Stimulated activated CD4-positive, alpha-beta T cell treated with anti-CD3 and anti-CD28 coated beads, Interleukin-1b, Interleukin-23, amount 100 ng/mL, for 4 hours (primary cell): ENCODE measurements at places on chromosomes 1 and 21.

DNA sequence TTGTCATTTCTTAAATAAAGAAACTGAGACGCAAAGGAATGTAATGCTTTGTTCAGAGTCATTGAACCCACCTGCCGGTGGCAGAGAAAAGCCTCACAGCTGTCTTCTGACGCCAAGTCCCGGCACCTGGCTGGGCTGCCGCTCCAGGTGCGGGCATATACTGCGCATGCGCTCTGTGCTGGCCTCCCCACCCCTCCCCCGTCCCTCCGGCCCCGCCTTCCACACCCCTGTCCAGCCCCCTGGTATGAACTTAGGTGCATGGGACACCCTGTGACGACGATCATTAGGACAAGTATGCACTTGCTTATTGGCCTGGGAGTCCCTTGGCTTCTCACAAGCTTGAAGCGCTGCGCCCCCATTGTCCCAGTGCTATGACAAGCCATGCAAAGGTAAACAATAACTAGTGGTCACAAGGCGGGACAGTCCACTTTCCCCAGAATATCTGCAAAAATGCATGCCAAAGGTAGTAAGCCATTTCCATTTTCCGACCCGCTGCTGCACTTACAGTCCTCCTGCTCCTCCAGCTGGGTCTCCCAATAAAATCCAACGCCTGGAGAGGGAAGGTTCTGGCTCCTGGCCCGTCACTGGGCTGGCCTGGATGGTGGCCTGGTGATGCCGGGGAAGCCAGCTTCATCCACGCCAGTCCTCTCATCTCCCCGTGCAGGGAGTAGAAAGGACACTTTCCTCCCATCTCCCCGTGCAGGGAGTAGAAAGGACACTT lies 100.4 kb downstream of the PSMG1 start:
- DNase-seq, result no peak

DNA sequence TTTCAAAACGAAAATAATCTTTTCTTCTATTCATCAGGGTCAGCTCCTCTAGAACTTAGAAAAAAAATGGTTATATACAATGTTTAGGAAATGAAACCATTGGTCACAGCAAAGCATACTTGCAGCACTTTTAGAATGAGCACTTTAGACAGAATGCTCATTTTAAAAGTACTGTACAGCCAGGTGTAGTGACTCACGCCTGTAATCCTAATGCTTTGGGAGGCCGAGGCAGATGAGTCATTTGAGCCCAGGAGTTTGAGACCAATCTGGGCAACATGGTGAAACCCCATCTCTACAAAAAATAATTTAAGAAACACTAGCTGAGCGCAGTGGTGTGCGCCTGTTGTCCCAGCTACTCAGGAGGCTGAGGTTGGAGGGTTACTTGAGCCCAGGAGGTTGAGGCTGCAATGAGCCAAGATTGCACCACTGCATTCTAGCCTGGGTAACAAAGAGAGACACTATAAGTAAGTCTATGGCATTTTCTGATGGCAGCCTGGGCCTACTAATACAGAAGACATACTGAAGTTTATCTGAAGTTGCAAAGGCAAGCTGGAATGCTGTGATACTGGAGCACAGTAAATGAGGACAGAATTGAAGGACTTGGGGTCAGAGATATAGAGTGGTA lies 48.9 kb upstream of the ZNF326 start:
- no peak for DNase-seq

DNA sequence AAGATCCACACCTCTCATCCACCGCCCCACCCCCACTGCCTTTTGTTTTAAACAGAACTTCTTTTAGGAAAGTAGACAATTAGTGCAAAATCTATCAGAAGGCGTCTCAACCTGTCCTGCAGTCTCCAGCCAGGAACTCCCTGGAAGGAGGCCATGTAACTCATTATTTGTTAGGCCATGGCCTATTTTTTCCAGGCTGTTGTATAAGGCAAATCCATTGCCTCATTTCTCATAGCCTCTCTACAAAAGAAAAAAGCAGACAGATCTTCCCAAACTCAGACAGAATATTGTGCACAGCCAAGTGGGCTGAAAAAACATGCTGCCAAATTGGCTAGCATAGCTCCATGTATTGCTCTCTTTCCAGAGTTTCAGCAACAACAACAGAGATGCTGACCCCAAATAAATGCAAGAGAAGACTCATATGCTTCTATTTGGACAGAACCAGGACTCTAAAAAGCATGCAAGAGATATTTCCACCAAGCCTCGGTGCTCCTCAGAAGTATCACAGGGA lies 770.7 kb upstream of the CXADR start:
- DNase-seq, result no peak

- DNase-seq, result no peak
These were observed 44.0 kb downstream of the ATP6V1G3 start for GRCh38 chr1:198496216-198497143.

DNA sequence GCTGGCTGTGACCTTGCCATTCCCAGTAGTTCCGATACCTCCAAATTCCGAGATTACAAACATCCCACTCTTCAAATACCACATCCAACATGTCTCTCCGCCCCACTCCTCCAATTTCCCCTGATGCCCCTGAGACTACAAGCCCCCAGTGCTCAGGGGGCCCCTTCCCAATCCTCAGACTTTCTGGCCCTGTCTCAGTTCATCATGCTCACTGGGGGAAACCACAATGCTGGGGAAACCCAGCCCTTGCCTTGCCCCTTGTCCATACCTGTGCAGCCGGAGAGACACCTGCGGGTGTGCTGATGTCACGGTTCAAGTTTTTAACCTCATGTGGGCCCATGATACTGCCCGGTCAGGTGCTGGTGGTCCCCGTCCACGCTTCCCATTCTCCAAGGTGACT lies 226.6 kb downstream of the CAMTA1 start:
- DNase-seq, result no peak

DNA sequence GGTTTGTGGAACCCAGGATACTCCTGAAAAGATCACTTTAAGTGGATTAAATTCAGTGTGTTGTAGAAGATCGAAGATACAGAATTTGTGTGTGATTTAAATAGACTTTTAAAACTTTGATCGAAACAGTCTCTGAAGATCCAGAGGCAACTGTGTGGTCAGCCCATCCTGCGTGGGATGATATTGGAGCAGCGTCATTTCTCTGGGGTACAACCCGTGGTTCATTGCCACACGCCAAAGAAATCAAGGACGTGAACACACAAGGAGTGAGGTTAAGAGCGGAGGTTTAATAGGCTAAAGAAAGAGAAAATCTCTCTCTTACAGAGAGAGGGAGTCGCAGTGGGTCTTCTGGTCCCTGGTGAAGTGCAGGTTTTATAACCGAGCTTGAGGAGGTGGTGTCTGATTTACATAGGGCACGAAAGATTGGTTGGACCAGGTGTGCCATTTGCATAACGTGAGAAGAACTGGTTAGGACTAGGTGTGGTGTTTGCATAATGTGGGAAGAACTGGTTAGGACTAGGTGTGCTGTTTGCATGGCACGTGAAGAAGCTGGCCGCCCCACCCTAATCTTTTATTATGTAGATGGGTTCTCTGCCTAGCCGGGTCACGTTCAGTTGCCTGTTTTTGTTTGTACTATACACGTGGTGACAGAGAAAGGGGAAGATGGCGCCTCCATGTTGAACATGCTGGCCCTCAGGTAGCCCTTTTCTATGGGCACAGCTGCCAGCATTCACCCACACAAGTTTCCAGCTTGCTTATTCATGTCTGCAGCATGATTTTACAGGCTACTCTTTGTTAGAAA lies 82.3 kb downstream of the ADSS2 start:
- no peak for DNase-seq

- DNase-seq, result no peak
These were observed 65.6 kb upstream of the DAB1 start for GRCh38 chr1:57489358-57490036.

DNA sequence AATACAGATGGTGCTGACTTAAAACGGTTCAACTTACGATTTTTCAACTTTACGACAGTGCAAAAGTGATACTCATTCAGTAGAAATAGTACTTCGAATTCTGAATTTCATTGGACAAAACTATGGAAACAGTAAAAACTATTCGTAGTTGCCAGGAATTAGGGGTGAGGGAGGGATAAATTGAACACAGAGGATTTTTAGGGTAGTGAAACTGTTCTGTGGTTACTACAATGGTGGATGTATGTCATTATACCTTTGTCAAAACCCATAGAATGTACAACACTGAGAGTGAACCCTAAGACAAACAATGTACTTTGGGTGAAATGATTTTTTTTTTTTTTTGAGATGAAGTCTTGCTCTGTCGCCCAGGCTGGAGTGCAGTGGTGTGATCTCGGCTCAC lies 7.5 kb downstream of the DDR2 start:
- DNase-seq, result no peak

- DNase-seq, result no peak
These were observed 109.7 kb upstream of the CACYBP start for GRCh38 chr1:174890024-174890423.

DNA sequence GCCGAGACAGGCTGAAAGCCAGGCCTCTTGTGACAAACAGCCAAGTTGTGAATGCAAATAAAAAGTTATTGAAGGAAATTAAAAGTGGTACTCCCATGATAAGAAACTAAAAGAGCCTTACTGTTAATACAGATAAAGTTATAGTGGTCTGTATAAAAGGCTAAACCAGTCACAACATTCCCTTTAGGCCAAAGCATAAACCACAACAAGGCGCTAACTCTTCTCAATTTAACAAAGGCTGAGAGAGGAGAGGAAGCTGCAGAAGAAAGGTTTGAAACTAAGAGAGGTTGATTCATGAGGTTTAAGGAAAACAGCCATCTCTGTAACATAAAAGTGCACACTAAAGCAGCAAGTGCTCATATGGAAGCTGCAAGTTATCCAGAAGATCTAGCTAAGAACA lies 10.7 kb downstream of the C1orf105 start:
- no peak for DNase-seq

GRCh38 chr21:26739189-26739588 lies 106.0 kb downstream of the ADAMTS1 start:
- no peak for DNase-seq

DNA sequence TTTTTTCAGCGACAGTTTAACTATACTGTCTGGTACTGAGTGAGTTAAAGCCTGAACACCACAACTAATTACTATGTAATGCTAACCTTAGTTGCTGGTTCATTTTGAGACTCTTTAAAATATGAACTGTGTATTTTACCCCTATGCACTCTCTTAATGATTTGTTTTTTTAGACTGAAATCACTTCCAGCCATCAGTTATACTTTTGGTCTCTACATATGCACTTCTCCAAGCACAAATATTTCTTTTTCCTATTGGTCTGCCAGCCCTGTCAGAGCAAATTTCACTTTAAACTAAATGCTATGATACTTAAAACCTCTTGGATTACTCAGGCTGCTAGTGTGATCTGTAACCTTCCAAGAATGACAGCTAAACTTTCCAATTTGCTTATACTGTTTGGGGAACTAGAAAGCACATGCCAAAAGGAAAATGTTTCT lies 38.1 kb upstream of the SCYL3 start:
- DNase-seq, result no peak

DNA sequence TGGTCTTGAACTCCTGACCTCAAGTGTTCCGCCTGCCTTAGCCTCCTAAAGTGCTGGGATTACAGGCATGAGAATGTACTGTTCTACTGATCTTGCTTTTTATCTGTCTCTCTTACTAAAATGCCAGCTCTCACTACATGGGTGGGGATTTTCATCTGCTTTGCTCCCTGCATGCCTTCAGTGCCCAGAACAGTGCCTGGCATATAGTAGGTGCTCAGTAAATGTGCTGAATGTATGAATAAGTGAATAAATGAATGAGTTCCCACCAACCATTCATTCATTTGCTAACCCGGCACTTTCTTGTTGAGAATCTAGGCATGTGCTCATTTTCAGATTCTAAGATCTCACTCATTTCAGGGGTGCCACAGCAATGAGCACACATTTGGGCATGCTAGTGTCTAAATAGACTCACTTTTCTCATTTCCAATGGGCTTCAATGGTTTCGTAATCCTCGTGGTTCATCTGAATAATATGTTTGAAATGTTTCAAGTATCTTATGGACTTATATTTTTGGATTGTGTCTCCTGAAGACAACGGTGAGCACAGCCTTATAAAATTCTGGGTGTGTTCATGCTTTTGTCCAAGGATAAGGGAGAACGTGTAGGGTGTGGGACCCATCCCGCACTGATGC lies 7.6 kb downstream of the DHRS3 start:
- DNase-seq, result no peak

GRCh38 chr1:50774759-50775351 lies 185.2 kb downstream of the FAF1 start:
- no peak for DNase-seq

DNA sequence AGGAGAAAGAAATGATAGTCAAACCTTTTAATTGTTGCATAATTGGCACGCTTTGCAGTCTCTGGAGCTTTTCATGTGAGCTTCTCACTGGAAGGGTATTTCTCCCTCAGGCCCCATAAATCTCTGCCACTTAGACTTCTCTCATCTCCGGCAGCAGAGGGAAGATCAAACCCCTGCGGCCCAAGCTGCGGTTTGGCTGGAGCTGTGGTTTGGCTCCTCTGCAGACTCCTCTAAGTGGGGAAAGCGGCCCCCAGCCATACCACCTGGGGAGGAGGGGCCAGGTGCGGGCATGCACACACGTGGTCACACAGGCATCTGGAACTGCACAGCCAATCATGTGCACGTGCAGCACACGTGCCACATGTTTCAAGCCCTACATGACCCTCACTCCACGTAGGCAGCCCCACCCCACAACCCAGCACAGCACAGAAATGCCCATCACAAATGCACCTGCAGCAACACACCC lies 58.3 kb downstream of the UBE2T start:
- DNase-seq, result no peak

GRCh38 chr1:179105393-179105792 lies 23.5 kb downstream of the TOR3A start:
- DNase-seq, result no peak

GRCh38 chr1:244296447-244296846 lies 155.3 kb downstream of the ADSS2 start:
- DNase-seq, result no peak

GRCh38 chr1:15038232-15039016 lies 115.1 kb upstream of the TMEM51 start:
- DNase-seq, result no peak

DNA sequence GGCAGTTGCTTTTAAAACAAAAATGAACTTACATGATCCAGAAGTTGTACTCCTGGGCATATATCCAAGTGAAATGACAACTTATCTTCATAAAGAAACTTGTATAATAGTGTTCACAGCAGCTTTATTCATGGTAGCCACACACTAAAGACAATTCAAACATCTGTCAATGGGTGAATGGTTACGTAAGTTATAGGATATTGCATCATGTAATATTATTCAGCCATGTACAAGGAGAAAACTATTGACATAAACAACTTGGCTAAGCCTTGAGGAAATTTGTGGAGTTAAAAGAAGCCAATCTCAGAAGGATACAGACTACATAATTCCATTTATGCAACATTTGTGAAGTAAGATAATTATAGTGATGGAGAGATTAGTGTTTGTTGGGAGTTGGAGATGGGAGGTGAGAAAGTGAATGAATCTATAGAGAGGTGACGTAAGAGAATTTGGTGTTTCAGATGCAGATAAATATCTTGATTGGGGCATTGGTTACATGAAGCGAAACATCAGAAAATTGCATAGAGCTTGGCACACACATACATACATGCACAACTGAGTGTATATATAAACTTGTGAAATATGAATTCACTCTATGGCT lies 49.9 kb upstream of the GRIK1 start:
- DNase-seq, result no peak

- no peak for DNase-seq
These were observed 245.3 kb downstream of the RERE start for GRCh38 chr1:8572106-8572505.
